Adrenal gland (tissue), 19 donors: ENCODE measurements at places on chromosomes 1 and 21.

GRCh38 chr21:28975397-28975796 is 17.3 kb downstream of the LTN1 start:
- peaks cover 30% of the 10 kb centered on the region for H3K36me3 ChIP-seq
- H3K4me1 ChIP-seq, result no peaks in the 10 kb centered on the region
- no peak overlapping the region for H3K4me3 ChIP-seq

DNA sequence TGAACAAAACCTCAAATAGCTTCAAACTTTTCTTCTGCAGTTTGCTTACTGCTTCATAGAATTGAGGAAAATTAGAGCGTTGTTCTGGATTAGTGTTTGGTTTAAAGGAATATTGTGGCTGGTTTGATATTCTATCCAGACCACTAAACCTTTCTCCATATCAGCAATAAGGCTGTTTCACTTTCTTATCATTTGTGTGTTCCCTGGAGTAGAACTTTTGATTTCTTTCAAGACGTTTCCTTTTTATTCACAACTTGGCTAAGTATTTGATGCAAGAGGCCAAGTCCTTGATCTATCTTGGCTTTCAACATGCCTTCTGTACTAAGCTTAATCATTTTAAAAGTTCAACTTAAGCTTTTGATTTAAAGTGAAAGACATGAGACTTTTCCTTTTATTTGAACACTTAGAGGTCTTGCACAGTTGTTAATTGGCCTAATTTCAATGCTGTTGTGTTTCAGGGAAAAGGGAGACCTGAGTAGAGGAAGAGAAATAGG is 359.1 kb downstream of the S1PR1 start:
- no peak overlapping the region for H3K4me3 ChIP-seq
- no peaks in the 10 kb centered on the region for H3K36me3 ChIP-seq
- H3K27me3 ChIP-seq, result no peaks in the 10 kb centered on the region
- no peaks in the 10 kb centered on the region for H3K4me1 ChIP-seq
- no peak overlapping the region for H3K27ac ChIP-seq
- DNase-seq, result no peak

DNA sequence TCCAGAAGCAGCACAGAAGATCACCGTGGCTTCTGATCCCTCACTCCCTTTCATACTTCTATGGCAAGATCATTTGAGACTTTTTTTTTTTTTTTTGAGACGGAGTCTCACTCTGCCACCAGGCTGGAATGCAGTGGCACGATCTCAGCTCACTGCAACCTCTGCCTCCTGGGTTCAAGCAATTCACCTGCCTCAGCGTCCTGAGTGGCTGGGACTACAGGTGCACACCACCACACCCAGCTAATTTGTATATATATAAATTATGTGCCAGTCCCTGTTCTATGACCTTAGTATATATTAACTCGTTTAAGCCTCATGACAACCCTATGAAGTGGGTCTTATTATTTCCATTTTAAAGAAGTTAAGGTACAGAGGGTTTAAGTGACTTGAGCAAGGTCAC is 298.5 kb downstream of the VAV3 start:
- H3K27ac ChIP-seq, result no peak overlapping the region
- H3K4me1 ChIP-seq, result no peaks in the 10 kb centered on the region
- no peaks in the 10 kb centered on the region for H3K36me3 ChIP-seq

DNA sequence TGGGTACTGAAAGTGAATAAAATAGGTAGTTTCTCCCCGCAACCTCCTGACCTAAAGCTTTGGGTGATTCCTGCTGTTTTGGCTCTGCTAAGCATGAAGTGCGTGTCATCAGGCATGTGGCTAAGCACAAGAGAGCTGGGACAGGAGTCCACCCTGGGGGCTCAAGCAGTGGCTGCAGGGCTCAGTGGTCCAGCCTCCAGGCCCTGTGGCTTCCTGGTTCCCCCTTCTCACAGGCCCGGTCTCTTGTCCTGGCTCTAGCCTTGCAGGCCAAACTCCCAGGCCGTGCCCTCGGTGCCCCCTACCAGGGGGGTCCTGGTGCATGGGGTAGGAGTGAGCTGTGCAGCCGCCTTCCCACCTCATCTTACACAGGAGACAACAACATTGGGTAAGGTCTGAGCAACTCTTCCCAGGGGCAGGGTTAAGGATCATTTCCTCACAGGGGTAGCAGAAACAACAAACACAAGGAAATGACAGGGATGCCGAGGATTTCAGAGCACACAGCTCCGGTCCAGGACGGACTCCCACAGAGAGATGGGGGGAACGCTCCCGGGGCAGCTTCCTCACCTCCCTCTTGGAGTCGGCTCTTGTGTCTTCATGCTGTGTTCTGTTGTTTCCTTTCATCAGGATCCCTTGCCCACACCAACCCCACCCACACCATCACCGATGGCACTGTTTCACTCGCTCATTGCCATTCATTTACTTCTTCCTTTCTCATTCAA is 19.8 kb upstream of the SLC2A1 start:
- H3K4me3 ChIP-seq, result no peak overlapping the region
- H3K27me3 ChIP-seq, result no peaks in the 10 kb centered on the region
- DNase-seq, result no peak
- H3K36me3 ChIP-seq, result no peaks in the 10 kb centered on the region
- no peaks in the 10 kb centered on the region for H3K4me1 ChIP-seq
- no peak overlapping the region for H3K27ac ChIP-seq

DNA sequence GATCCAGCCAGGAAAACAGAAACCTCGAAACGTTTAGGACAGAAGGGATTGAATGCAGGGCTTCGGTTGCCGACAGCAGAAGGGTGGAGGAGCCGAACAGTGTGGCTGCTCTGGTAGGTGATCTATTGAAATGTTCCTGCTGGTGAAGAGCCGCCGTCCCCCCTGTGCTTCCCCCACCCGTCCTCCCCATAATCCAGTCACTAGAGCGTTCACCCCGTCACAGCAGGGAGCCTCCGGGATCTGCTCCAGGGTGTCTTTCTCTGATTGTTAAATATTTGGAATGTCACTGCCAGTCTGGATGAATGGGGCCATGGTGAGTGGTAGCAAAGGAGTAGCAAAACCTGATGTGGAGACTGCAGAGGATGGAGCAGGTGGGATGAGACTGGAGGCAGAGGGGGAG is 255.1 kb upstream of the CSF3R start:
- no peak for DNase-seq
- H3K27me3 ChIP-seq, result peaks cover 4% of the 10 kb centered on the region
- no peaks in the 10 kb centered on the region for H3K36me3 ChIP-seq
- no peak overlapping the region for H3K4me3 ChIP-seq

GRCh38 chr1:115242543-115242942 is 95.5 kb downstream of the NGF start:
- no peaks in the 10 kb centered on the region for H3K4me1 ChIP-seq
- no peaks in the 10 kb centered on the region for H3K27me3 ChIP-seq
- DNase-seq, result no peak
- H3K27ac ChIP-seq, result no peak overlapping the region
- H3K36me3 ChIP-seq, result no peaks in the 10 kb centered on the region

DNA sequence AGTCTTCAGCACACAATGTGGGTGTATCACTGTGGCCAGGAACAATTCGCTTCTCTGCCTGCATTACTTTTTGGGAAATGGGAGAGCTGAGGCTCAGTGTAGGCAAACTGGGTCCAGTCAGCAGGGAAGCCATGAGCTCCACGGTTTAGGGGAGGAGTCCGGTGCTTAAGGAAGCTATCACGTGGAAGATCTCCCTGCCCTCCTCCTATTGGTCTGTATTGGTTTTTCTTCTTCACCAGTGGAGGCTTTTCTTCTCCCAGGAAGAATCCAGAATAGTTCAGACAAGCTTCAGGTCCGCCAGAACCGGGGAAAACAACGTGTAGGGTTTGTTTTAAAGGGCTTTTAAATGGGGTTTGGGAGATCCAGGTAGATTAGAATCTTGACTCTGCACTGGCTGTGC is 156.2 kb upstream of the CAMK1G start:
- no peak for DNase-seq
- H3K27ac ChIP-seq, result no peak overlapping the region
- no peaks in the 10 kb centered on the region for H3K4me1 ChIP-seq

DNA sequence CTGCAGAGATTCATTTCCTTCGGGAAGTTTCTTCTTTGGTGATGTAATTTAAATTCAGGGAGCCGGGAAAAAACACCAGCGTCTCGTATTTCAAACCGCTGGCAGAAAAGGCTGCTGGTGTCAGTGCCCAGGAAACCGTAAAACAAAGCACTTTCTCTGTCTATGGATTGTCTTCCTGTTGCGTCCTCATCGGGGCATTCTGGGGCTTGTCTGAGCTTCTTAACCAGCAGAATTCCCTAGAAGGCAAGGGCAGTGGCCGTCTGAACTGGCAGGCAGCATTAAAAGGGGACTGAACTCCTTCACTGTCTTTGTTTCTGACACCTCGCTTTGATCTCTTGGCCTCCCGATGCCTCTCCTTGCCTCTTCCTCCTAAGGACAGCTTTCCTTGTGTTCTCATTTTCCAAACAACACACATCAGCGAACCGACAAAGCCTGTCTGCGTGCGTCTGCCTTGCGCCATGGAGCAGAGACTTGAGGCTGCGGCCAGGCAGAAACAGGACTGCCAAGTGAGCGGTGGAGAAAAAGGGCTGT is 391.6 kb upstream of the VAMP3 start:
- no peaks in the 10 kb centered on the region for H3K4me1 ChIP-seq
- DNase-seq, result no peak
- no peak overlapping the region for H3K4me3 ChIP-seq
- H3K36me3 ChIP-seq, result no peaks in the 10 kb centered on the region

- H3K36me3 ChIP-seq, result no peaks in the 10 kb centered on the region
- H3K27me3 ChIP-seq, result peaks cover under 1% of the 10 kb centered on the region
- H3K27ac ChIP-seq, result no peak overlapping the region
- no peak overlapping the region for H3K4me3 ChIP-seq
Observed at GRCh38 chr1:31757204-31757679, 6.9 kb downstream of the ADGRB2 start.

GRCh38 chr1:52343979-52344378 is 22.0 kb downstream of the CC2D1B start:
- DNase-seq, result no peak
- H3K27me3 ChIP-seq, result no peaks in the 10 kb centered on the region
- H3K27ac ChIP-seq, result no peak overlapping the region
- H3K4me1 ChIP-seq, result no peaks in the 10 kb centered on the region
- no peaks in the 10 kb centered on the region for H3K36me3 ChIP-seq

- DNase-seq, result no peak
- no peaks in the 10 kb centered on the region for H3K27me3 ChIP-seq
- no peaks in the 10 kb centered on the region for H3K4me1 ChIP-seq
- no peak overlapping the region for H3K4me3 ChIP-seq
- H3K36me3 ChIP-seq, result no peaks in the 10 kb centered on the region
- no peak overlapping the region for H3K27ac ChIP-seq
Observed at GRCh38 chr1:113325022-113325421, 65.3 kb upstream of the MAGI3 start.

GRCh38 chr1:37477198-37477931 is 3.0 kb downstream of the ZC3H12A start:
- no peaks in the 10 kb centered on the region for H3K27me3 ChIP-seq
- no peak overlapping the region for H3K4me3 ChIP-seq
- H3K27ac ChIP-seq, result peak overlapping the region; percentile 90

- no peak overlapping the region for H3K4me3 ChIP-seq
- H3K27ac ChIP-seq, result no peak overlapping the region
- H3K36me3 ChIP-seq, result no peaks in the 10 kb centered on the region
- H3K27me3 ChIP-seq, result no peaks in the 10 kb centered on the region
- DNase-seq, result no peak
Observed at GRCh38 chr1:74952786-74953185, 181.4 kb upstream of the LHX8 start.

DNA sequence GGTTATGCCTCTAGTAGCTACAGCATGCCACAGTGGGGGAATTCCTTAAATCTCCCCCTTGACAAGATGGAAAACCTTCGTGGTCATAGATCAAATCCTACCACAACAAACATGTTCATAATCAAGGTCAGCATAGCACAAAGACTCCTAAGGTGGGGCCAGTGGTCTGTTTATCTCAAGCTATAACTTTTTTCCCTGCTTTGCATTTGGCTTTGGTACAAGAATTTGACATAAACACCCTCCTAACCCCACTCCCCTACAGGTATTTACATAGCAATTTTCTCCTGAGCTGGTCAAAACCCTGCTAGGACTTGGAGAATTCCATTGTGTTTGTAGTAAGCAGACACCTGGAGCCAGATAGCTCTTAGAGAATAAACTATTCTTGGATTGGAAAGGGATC is 58.5 kb downstream of the HIVEP3 start:
- no peak overlapping the region for H3K4me3 ChIP-seq
- H3K4me1 ChIP-seq, result no peaks in the 10 kb centered on the region
- no peak overlapping the region for H3K27ac ChIP-seq

GRCh38 chr1:46522184-46522968 is 29.1 kb downstream of the KNCN start:
- no peaks in the 10 kb centered on the region for H3K27me3 ChIP-seq
- DNase-seq, result peak; percentile 77
- no peaks in the 10 kb centered on the region for H3K36me3 ChIP-seq
- peaks cover 11% of the 10 kb centered on the region for H3K4me1 ChIP-seq

DNA sequence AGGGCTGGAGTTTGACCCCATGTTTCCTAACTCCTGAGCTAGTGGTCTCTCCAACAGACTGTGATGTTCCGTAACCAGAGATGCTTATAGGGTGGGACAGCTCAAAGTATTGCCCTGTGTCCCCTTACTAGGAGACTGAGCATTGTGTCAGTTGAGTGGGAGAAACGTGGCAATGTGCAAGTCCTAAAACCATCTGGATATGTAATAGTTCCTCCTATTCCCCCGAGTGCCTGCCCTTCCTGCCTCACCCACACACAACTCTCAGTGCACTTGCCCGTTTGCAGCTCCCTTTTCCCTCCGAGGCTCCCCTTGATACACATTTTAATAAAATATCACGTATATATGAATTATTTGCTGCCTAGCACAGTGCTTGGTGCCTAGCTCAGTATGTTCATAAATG is 3.4 kb downstream of the PIGV start:
- no peak overlapping the region for H3K27ac ChIP-seq
- H3K4me3 ChIP-seq, result no peak overlapping the region
- H3K36me3 ChIP-seq, result peaks cover 12% of the 10 kb centered on the region
- no peaks in the 10 kb centered on the region for H3K27me3 ChIP-seq
- H3K4me1 ChIP-seq, result peaks cover 18% of the 10 kb centered on the region
- no peak for DNase-seq
